ENCODE measurements at places on chromosomes 1 and 21. TPM values are rescaled to one million over a fixed set of nuclear protein-coding genes. Genes with fewer than 3 reads are reported as not detected.

Gene FAM163A
- 0.11 TPM for total RNA-seq

Gene OR2M3
- not detected for total RNA-seq

Gene SLC45A1
- 1.1 TPM for total RNA-seq

Gene RIPK4
- 1.3 TPM for total RNA-seq

Gene FMO4
- total RNA-seq, result 3.9 TPM

Gene CHAF1B
- 19.4 TPM for total RNA-seq

Gene PDC
- total RNA-seq, result not detected

Gene CBR1
- total RNA-seq, result 38.9 TPM

Gene PTCH2
- total RNA-seq, result 0.09 TPM

Gene PTPN22
- total RNA-seq, result not detected

Gene HSD3B2
- total RNA-seq, result not detected

Gene NUDC
- 49.6 TPM for total RNA-seq

Gene YOD1
- 17.7 TPM for total RNA-seq

Gene RXFP4
- total RNA-seq, result not detected

Gene LCE3E
- total RNA-seq, result not detected

Gene PYHIN1
- total RNA-seq, result not detected

Gene RHD
- total RNA-seq, result not detected

Gene MX2
- total RNA-seq, result 3.3 TPM

Gene CR1
- total RNA-seq, result not detected

Gene SMPDL3B
- total RNA-seq, result 3.9 TPM

Gene RAB13
- 15.1 TPM for total RNA-seq

Gene CFAP107
- total RNA-seq, result not detected

Gene KAZN
- total RNA-seq, result 9.1 TPM

Gene CNIH3
- 2.5 TPM for total RNA-seq

Gene C1orf87
- total RNA-seq, result not detected

Gene TNFSF4
- total RNA-seq, result 2.1 TPM

Gene KIRREL1
- 39.5 TPM for total RNA-seq

Gene SPTA1
- total RNA-seq, result not detected

Gene MNDA
- not detected for total RNA-seq

Gene GNAT2
- total RNA-seq, result 0.25 TPM

Gene FAM20B
- 33.8 TPM for total RNA-seq

Gene RNU1-3
- under 0.01 TPM for total RNA-seq

Gene SYCP1
- total RNA-seq, result not detected

Gene PCP4
- 0.81 TPM for total RNA-seq

Gene KPRP
- not detected for total RNA-seq

Gene ATF3
- 7.8 TPM for total RNA-seq

Gene GPR61
- total RNA-seq, result 0.71 TPM

Gene RGL1
- total RNA-seq, result 13.5 TPM

Gene SLC9C2
- not detected for total RNA-seq

Gene FCER1G
- 0.34 TPM for total RNA-seq

Gene SRSF4
- total RNA-seq, result 73.2 TPM

Gene LCE1B
- not detected for total RNA-seq

Gene SPRR3
- total RNA-seq, result not detected

Gene CLCA4
- total RNA-seq, result not detected

Gene DCST1
- not detected for total RNA-seq

Gene USH2A
- 0.04 TPM for total RNA-seq

Gene TMEM269
- total RNA-seq, result 0.47 TPM

Gene AXDND1
- total RNA-seq, result 0.77 TPM

Gene ERICH3
- total RNA-seq, result not detected

Gene RUNX3
- total RNA-seq, result not detected

Gene CHI3L2
- total RNA-seq, result not detected

Measured in neural progenitor cell (in vitro differentiated cells).